ENCODE measurements at places on chromosomes 11 and 22. TPM values are rescaled to one million over a fixed set of nuclear protein-coding genes. Genes with fewer than 3 reads are reported as not detected.

NEFH gene
- total RNA-seq: not detected

- no peak for DNase-seq
- H3K27me3 ChIP-seq: no peaks in the 10 kb centered on the region
- no peak overlapping the region for H3K4me3 ChIP-seq
- H3K36me3 ChIP-seq: no peaks in the 10 kb centered on the region
These were observed 2.4 kb downstream of the LTBP3 start for GRCh38 chr11:65555693-65556231.

DNA sequence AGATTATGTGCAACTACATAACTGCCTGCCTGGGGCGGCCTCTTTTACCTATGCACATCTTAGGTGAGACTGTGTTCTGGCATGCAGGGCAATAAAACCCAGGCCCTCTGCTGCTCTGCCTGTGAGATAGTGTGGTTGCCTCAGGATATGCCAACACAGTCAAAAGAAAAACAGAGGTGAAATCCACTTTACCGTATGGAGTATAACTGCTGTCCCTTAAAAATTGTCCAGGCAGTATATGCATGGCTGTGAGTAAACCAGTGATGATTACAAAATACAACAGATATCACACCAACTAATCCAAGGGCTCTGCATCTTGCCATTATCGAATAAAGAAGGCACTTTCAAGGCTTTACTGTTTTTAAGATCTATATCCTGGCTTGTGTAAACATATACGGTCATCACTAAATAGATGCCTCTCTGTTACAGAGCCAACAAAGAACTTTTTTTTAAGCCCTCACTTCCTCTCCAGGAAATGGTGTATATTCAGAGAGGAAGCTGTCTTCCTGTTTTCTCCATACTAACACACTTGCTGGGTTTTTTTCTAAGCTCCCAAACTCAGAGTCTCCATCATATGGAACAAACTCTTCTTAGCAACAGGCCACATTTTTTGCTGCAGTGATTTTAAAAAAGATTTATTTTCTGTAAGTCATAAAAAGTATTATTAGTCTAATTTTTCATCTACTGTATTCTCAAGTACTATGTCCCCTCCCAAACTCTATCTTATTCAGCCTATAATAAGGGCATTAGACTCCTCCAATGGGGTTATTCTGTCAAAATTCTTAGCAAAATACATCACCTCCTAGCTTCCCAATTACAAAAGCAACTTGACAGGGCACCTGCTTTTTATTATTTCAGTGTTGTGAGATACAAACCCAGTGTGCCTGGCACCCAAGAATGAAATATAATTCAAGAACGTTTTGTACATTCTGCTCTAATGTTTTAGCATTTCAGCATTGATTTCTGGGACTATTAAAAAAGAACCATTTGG is 135.2 kb downstream of the MAML2 start:
- DNase-seq: no peak
- no peak overlapping the region for H3K4me3 ChIP-seq
- H3K27ac ChIP-seq: peak overlapping the region; percentile 47
- H3K4me1 ChIP-seq: no peaks in the 10 kb centered on the region

- no peaks in the 10 kb centered on the region for H3K27me3 ChIP-seq
- H3K27ac ChIP-seq: peak overlapping the region; percentile 91
- no peaks in the 10 kb centered on the region for H3K36me3 ChIP-seq
- no peak for DNase-seq
These were observed 19.7 kb upstream of the ALG8 start for GRCh38 chr11:78158987-78159652.

GRCh38 chr11:59247531-59248227 is 35.0 kb upstream of the MPEG1 start:
- no peaks in the 10 kb centered on the region for H3K27me3 ChIP-seq
- no peak overlapping the region for H3K27ac ChIP-seq
- H3K36me3 ChIP-seq: no peaks in the 10 kb centered on the region
- H3K4me1 ChIP-seq: no peaks in the 10 kb centered on the region
- DNase-seq: no peak
